ENCODE measurements at places on chromosomes 3 and 15. TPM values are rescaled to one million over a fixed set of nuclear protein-coding genes. Genes with fewer than 3 reads are reported as not detected.
A peak's percentile ranks its signal among the peaks of the same experiment; 100 is the strongest.

- peak; percentile 40 for DNase-seq
- peaks cover 44% of the 10 kb centered on the region for H3K4me1 ChIP-seq
- no peaks in the 10 kb centered on the region for H3K36me3 ChIP-seq
- H3K27ac ChIP-seq, result peak overlapping the region; percentile 29
Observed at GRCh38 chr3:151770956-151771355, 37.2 kb downstream of the AADACL2 start.

GRCh38 chr3:187705164-187705563 lies 2.8 kb upstream of the RTP2 start:
- no peaks in the 10 kb centered on the region for H3K4me1 ChIP-seq
- H3K36me3 ChIP-seq, result no peaks in the 10 kb centered on the region

Gene CFAP100
- polyA plus RNA-seq, result not detected

Gene NR1I2
- 0.27 TPM for polyA plus RNA-seq

DNA sequence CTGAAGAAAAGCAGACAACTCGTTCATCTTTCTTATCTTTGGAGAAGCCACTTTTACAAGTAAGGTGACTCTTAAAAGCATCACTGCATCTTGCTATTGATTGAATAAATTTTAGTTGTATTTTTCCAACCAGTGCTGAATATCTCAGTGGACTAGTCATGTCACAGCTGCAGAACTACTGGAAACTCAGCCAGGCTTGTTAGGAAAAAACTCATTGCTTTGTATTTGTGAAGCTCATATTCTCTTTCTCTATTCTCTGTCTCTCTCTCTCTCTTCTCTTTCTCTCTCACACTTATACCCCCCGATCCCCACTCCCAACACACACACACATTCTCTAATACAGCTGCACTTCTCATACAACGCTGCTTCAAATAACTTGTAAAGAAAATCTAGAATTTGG lies 104.3 kb downstream of the WDR76 start:
- peaks cover 4% of the 10 kb centered on the region for H3K4me1 ChIP-seq
- DNase-seq, result no peak
- H3K27me3 ChIP-seq, result no peaks in the 10 kb centered on the region
- no peak overlapping the region for H3K4me3 ChIP-seq
- H3K27ac ChIP-seq, result no peak overlapping the region

GRCh38 chr3:144011251-144011799 lies 39.7 kb downstream of the DIPK2A start:
- DNase-seq, result no peak
- H3K36me3 ChIP-seq, result no peaks in the 10 kb centered on the region
- no peak overlapping the region for H3K27ac ChIP-seq
- no peaks in the 10 kb centered on the region for H3K4me1 ChIP-seq

DNA sequence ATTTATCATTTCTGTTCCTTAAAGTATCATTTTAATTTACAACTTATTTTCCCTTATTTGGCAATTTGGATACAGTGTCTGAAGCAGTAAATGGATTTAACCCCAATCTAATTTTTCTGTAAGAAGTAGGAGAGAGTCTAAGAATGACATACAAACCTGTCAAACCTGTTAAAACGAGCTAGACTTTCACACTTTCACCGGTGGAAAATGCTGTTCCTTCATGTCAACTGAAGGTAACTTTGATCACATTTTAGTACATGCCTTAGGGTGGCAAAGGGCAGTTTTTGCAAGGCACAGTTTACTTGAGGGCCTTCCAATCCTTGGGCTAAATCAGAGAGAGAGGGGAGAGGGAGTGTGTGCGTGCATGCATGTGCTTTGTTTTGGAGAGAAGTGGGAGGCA lies 221.4 kb downstream of the THSD4 start:
- no peaks in the 10 kb centered on the region for H3K36me3 ChIP-seq
- H3K27ac ChIP-seq, result no peak overlapping the region
- H3K27me3 ChIP-seq, result no peaks in the 10 kb centered on the region
- H3K4me1 ChIP-seq, result no peaks in the 10 kb centered on the region
- H3K4me3 ChIP-seq, result no peak overlapping the region
- no peak for DNase-seq

GRCh38 chr3:20015525-20015924 lies 3.5 kb upstream of the PP2D1 start:
- no peaks in the 10 kb centered on the region for H3K36me3 ChIP-seq
- H3K4me3 ChIP-seq, result no peak overlapping the region
- H3K27me3 ChIP-seq, result no peaks in the 10 kb centered on the region
- H3K4me1 ChIP-seq, result no peaks in the 10 kb centered on the region
- no peak for DNase-seq
- H3K27ac ChIP-seq, result no peak overlapping the region

Measured in adrenal gland (tissue), 19 donors.